ENCODE measurements at places on chromosomes 3 and 15.

- peak; percentile 32 for DNase-seq
Measured at GRCh38 chr3:48301800-48302166, 31.7 kb downstream of the SPINK8 start.

- DNase-seq, result no peak
Measured at GRCh38 chr3:58868097-58868779, 181.6 kb downstream of the CFAP20DC start.

DNA sequence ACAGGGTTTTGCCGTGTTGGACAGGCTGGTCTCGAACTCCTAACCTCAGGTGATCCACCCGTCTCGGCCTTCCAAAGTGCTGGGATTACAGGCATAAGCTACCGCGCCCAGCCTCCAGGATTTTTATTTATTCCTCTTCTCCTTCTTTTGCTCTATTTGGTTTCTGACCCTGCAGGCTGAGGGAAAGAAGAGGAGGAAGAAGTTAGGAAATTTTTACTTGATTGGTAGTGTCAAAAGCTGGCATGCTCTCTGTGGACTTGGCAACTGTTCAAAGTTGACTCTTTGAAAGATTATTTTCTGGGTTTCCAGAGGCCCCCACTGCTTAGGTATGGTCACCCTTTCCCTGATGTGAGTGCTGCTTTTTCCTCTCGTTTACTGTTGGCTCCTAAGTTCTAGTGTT, 372.2 kb downstream of the DIPK2A start:
- no peak for DNase-seq

DNA sequence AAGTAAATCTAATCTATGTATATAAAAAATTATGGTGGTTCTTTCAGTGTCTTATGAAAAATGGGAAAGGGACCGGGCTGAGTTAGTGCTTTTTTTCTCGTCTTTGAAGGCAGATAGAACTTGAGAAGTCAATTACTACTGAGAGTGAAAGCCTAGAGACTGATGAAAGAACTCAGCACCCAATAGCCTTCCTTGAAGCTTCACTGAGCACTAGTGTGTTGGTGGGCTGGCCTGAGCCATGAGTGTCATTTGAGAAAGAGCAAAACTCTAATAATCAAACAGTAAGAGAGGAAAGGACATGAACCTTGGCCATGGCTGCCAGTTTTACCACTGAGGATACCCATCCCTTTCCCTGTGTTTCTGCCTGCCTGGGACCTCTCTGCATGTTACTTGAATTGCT, 428.3 kb upstream of the RASGRP1 start:
- no peak for DNase-seq

DNA sequence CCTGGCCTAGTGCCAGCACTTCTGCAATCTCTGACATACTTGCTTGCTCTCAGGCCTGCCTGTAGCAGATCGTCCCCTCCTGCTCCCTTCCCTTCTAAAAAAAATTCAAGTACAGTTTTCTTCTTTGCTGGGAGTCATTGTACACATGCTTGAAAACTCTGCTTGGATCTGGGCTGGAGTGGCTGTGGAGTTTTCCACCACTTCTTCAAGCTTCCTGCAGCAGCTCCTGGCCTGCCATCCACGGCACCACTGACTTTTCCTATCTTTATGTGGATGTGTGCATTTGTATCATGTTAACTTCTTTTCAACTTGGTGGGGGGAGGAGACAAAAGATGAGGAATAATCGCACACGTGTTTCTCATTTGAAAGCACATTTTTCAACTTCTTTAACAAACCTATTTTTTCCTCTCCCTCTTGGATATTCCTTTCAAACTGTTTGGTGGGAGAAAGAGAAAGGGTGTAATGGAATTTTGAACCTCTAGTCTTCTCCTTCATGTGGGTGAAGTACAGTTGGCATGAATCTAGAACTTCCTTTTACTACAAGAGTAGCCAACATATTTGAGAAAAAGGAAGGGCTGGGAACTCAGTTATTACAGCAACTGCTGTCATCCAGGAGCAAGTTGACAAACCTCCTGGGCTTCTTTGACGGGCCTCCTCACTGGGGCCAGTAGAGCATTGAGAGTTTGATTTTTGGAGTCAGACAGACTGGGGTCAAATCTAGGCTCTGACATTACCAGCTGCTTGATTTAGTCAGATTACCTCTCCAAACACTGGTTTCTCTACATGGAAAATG, 61.2 kb upstream of the LRTM1 start:
- DNase-seq, result peak; percentile 21

DNA sequence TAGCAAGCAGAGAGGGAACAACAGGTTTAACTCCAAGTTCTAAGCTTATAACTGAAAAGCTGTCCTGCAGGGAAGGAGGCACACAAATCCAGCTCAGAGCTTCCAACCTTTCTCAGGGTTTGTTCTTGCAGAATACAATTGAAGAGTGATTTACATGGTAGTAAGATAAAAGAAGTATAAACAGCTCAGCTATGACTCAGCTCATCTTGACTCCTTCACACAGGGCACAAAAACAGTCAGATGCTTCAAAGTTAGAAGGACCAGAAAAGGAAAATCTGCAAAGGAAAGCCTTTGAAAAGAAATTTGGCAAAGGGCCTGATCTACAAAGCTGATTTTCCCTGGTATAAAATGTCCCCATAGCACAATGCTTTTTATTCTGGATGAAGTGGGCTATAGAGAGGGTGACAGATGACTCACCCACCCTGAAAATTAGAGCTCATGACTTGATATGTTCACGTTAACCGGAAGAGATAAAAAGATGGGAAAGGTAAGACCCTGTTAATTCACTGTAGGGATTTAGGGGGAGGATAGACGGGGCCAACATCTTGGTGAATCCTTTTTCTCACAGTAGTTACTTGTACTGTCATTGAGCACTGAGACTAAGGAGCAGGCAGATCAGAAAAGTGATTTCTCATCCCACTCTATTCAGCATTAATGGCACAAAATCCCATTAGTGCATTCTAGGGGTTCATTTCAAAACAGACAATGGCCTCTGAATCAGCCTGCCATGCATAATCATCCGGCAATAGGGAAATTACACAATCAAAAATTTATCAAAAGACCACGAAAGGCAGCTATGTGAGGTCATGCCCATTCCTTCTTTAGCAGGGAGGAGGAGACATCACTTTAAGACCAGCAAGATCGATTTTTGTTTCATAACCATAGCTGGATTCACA, 143.5 kb downstream of the GAP43 start:
- DNase-seq, result no peak

DNA sequence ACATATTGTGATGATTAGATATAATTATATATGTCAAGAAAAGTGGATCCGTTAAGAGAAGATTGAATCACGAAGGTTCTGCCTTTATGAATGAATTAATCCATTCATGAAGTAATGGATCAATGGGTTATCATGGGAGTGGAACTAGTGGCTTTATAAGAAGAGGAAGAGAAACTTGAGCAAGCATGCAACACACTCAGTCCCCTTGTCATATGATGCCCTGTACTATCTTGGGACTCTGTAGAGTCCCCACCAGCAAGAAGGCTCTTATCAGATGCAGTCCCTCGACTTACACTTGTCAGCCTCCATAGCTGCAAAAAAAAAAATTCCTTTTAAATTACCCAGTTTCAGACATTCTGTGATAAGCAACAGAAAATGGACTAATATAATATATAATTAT, 301.9 kb downstream of the RAP2B start:
- DNase-seq, result no peak

DNA sequence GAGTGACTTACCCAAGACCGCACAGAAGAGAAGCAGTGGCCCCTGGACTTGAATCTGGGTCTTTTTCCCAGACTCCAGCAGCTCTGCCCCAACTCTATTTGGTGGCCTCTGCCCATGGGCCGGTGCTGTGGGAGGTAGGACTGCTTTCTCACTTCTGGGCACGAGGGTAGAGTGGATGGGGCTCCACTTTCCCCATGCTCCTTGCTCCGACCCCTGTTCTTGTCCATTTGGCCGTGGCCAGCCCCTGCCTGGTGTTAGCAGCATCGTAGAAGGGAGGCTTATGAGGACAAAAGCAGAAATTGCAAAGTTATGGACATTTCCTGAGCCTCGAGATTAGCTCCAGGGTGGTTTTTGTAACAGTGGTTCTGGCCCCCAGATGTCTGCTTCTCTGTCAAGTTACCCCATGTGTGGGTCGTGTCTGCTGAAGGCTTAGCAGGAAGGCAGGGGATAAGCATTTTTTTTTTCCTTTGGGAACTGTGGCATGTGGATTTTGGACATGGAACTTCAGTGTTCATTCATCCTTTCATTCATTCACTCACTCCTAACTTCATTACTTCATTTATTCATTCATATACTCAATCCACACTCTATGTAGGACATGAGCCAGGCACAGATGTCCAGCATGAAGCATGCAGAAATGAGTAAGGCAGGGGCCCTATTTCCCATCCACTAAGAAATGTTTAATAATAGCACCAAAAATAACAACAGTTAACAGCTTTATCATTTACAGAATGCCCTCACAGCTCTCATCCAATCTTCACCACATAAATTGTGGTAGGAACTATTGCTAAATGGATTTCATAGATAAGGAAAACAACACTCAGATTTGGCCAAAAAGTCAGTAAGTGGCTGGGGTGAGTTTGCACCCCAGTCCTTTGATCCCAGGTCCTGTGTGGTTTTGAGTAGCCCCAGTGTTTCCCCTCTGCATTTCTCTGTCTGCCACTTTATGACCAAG, 180.5 kb downstream of the OPA1 start:
- no peak for DNase-seq
